ENCODE measurements at places on chromosomes 16 and 17.

- no peak for DNase-seq
Measured at GRCh38 chr16:1777375-1778199, 4.7 kb upstream of the MRPS34 start.

DNA sequence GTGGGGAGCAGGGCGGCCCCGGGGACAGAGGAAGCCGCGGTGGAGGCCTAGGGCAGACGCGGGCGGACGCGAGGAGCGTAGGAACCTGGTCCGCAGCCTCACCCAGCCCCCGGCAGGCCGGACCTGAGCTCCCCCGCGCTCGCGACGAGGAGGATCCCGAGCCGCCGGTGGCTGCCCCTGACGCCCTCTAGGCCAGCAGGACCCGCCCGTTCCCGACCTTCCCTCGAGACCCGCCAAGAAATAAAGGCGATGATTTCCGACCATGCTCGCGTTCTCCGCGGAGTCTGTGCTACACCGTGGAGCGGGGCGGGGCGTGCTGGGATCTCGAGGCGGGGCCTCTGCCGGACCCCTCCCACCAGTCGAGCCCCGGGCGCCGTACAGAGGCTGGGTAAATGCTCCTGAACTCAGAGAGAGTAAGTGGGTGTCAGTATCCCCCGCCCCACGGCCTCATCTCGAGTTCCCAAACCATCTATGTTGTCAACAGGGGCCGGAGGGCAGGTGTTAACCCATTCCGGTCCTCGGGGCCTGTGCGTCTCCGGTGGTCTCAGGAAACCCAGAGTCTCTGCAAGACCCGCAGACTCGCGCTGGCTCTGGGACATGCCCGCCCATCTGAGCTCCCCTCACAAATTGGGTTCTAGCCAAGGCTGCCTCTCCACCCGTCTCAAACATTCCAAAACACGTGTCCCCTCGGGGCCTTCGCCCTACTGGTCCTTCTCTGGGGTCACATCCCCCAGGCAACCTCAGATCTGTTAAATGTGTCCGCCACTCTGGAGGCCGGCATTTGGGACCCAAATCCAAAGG is 13.7 kb downstream of the SYCE1L start:
- DNase-seq, result no peak

DNA sequence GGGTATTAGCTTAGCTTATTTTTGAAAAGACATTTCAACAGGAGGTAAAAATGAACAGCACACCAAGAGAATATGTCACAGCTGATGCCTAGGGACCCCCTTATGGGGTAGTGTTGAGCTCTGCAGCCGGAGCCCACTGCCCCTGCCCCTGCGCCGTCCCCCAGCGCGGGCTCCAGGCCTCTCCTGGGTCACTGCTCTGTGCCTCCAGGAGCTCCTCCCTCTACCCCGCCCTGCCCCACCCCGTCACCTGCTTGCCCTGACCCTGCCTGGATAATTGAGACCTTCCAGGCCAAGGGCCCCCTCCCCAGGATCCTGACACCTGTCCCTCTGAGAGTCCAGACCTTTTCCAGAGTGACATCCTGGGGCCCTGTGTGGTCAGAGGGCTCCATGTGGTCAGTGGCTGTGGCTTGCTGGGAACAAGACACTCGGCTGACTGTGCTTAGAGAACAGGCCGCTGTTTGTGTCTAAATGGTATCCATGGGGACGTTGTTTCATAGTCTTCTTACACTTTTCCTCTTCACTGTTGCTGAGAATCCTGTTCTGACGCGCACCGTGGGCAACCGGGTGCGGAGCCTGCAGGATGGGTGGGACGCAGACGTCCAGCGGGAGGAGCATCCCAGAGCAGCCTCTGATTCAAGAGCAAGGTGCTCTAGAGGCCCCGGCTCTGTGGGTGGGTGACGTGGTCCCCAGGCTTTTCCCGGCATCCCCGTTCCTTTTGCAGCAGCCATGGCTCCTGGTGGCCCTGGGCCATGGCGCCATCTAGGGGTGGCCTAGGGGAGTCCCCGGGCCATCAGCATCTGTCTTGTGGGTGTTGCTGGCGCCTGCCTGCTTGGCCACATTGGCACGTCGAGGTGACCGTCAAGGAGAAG is 20.0 kb upstream of the WFIKKN1 start:
- no peak for DNase-seq

DNA sequence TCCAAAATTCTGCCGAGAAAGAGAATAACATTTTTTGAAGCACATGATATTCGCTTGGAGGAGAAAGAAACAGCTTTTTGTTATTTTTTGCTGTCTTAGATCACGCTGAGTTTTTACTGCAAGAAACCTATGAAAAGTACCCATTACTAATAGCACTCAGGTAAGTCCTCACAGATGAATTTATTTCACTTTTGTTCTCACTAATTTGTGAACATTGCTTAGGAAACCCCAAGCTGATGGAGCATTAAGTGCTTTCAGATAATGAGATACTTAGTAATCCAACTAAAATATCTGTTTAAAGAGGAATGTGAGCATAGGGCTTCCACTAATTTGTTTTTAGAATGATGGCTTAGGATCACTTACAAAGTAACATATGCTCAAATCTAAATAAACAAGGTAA is 45.7 kb downstream of the MYO1D start:
- DNase-seq, result no peak

DNA sequence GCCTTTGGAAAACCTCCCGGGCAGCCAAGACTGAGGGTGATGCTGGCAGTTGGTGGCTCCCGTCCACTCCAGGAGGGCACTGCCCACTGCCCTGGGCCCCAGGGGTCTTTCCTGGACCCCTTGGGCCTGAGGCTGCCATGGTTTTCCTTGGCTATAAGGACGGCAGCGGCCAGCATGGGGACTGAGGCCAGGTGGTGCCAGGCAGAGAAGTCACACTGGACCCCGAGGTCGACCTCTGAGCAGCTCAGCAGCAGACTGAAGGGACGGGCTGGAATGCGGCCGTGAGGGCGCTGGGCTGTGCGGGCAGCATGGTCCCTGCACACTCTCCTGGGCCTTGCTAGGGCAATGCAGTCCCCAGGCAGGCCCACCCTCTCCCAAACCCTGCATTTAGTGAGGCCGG is 55.6 kb upstream of the GNG13 start:
- DNase-seq, result no peak

DNA sequence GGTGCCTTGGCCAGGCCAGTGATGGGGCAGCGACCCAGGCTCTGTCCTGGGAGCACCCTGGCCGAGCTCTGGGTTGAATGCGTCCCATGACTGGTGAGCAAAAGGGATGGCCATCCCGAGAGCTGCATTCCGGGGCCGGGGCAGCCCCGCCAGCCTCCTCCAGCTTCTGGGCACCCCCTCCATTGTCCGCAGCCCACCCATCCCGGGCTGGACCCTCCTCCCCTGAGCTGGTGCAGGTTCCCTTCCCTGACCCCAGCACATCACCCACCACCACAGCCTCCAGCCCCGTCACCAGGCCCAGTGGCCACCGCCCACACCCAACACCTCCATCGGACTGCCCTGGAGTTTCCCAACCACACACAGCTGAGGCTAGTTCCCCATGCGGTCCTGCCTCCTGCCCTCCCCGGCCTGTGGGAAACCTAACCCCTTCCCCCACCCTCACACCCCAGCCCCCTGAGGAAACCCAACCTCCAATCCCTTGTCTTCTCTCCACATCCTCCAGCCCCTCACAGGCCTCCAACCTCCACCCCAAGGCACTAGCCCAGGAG is 16.2 kb upstream of the PVALEF start:
- no peak for DNase-seq

DNA sequence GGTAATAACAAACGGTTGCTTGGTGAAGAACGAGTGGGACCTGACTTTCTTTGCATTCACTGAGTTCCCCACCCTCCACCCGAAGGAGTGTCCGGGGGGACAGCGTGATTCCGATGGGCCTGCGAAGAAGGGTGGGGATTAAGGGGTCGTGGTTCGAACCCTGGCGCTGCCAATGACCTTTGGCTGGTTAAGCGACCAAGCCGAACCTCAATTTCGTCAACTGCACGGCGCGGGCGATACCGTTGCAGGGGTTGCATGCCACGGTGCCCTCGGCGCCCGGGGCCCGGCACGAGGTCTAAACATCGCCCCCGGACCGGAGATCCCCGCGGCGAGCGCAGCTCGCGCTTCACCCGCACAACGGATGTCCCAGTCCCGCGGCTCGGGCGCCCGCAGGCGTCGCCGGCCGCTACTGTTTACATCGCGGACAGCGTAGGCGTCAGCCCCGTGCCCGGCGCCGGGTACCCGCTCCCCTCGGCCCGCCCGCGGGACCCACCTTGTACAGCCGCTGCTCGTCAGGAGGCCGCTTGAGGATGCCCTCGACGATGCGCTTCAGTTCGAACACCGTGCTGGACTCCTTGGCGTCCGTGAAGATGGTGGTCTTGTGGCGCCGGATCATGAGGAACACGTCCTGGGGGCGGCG is 460 bp downstream of the ELOB start:
- no peak for DNase-seq

- peak; percentile 64 for DNase-seq
Measured at GRCh38 chr17:7173687-7174602, 5.2 kb downstream of the ASGR1 start.

GRCh38 chr17:58120195-58120822 is 27.9 kb upstream of the OR4D1 start:
- peak; percentile 69 for DNase-seq

- DNase-seq, result no peak
Measured at GRCh38 chr17:79720705-79721292, 9.9 kb upstream of the ENPP7 start.

GRCh38 chr17:27993161-27993695 is 49.2 kb upstream of the NLK start:
- no peak for DNase-seq

DNA sequence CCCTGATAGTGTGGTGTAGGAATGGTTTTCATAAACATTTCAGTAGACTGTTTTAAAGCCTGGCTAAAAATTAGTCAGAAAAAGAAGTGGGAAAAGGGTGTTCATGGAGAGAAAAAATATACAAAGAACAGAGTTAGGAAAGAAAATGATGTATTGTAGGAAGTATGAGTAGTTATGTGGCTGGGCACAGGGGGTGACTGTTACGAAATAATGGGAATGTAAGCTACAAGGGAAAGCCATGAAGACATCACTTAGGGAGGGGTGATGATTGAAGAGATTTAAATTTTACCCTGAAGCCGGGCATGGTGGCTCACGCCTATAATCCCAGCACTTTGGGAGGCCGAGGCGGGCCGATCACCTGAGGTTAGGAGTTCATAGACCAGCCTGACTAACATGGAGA is 55.3 kb downstream of the NUP88 start:
- no peak for DNase-seq

DNA sequence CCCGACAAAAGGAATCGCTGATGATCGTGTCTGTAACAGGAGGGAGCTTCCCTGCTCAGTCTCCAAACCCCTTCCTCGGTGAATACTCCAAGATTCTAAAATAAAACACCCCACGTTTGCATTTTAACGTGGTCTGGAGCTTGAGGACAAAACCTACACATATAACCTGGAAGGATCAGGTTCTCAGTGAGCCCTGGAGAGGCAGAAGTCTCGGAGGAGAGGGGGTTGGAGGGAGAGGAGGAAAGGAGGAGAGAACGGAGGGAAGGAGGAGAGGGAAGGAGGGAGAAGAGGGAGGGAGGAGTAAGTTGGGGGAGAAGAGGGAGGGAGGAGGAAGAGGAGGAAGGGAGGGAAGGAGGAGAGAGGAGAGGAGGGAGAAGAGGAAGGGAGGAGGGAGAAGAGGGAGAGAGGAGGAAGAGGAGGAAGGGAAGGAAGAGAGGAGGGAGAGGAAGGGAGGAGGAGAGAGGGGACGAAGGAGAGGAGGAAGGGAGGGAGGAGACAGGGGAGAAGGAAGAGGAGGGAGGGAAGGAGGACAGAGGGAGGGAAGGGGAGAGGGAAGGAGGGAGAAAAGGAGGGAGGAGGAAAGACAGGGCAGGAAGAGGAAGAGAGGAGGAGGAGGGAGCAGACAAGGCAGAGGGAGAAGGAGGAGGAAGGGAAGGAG is 27.4 kb upstream of the GINS2 start:
- DNase-seq, result no peak

GRCh38 chr17:6779411-6779810 is 3.4 kb downstream of the FBXO39 start:
- no peak for DNase-seq

GRCh38 chr17:40565769-40566409 is 617 bp upstream of the CCR7 start:
- DNase-seq, result no peak

DNA sequence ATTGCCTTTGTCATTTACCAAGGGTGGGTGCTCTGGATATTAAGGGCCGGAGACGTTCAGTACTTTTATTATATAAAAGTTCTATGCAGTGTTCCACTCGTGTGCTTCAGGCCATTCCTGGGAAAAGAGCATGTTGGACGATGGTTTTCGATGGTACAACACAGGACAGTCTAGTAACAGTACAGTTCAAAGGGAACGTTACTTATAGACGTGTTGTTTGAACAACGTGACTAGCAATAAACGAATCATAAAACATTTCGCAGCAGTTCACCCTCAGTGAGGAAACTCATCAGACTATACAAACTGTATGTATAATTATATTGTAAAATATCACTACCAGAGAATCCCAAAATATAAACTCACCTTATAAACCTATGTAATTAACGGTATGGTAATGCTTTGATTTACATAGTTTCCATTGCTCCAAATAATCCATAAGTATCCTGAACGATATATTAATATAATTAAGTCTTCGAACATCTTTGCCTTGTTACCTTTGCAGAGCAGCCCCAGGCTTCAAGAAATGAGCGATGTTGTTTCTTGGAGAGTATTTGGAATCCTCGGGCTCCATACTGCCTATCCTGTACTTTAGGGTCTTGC is 589 bp downstream of the NMT1 start:
- no peak for DNase-seq

Data from AML-193 (cell line).